GM04503 (cell line): ENCODE measurements at places on chromosomes 7 and 10.

- no peak for DNase-seq
Measured at GRCh38 chr10:72597897-72598296, 28.0 kb downstream of the MICU1 start.

GRCh38 chr7:151825721-151826120 is 51.2 kb downstream of the PRKAG2 start:
- no peak for DNase-seq

- DNase-seq, result no peak
Measured at GRCh38 chr10:44749151-44749550, 162.0 kb upstream of the TMEM72 start.

- no peak for DNase-seq
Measured at GRCh38 chr7:157907091-157907490, 570.3 kb downstream of the DNAJB6 start.

- no peak for DNase-seq
Measured at GRCh38 chr7:27158436-27159265, 2.2 kb upstream of the HOXA7 start.

DNA sequence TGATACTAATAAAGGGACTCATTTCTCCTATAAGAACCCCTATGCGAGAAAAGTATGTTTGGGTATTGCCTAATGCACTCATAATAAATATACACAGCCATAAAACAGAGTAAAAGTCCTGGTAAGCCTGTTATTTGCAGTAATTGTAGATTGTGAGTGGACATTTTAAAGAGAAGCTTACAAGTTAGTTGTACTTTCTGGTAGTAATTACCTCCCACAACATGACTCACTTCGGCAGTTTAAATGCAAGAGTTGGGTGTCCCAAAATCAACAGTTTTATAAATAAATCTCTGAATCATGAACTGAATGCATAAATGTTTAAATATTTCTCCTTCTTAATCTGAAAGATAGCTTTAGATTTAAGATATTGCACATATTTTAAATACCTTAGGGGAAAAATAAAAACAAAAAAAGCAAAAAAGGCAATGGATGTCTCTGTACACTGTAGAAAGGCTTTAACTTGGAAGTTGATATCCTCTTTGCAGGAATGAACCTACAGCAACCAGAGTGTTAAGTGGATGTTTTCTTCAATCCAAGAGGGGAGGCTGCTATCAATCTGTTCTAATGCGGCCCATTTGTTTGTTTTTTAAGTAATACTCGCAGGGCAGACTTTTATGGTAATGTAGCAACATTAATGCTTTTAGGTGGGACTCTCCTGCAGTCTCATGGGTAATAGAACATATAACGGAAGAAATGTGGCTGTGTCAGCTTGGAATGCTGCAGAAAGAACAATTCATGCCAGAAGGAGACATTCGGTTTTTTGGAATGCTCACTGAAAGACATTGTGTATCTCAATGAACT is 57.3 kb upstream of the ZEB1 start:
- DNase-seq, result peak; percentile 81

DNA sequence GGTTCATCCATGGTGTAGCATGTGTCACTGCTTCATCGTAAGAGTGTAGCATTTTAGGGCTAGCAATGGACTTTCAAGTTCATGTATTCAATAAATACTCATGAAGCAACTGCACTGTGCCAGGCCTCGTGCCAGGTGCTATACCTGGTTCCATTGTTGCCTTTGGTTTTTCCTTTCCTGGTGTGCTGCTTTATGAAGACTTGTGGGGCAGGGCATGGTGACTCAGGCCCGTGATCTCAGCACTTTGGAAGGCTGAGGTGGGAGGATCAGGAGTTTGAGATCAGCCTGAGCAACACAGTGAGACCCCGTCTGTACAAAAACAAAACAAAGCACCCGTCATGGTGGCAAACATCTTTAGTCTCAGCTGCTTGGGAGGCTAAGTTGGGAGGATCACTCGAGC is 2.2 kb upstream of the CPA4 start:
- DNase-seq, result no peak

GRCh38 chr10:58887474-58887873 is 289.0 kb upstream of the PHYHIPL start:
- DNase-seq, result no peak

DNA sequence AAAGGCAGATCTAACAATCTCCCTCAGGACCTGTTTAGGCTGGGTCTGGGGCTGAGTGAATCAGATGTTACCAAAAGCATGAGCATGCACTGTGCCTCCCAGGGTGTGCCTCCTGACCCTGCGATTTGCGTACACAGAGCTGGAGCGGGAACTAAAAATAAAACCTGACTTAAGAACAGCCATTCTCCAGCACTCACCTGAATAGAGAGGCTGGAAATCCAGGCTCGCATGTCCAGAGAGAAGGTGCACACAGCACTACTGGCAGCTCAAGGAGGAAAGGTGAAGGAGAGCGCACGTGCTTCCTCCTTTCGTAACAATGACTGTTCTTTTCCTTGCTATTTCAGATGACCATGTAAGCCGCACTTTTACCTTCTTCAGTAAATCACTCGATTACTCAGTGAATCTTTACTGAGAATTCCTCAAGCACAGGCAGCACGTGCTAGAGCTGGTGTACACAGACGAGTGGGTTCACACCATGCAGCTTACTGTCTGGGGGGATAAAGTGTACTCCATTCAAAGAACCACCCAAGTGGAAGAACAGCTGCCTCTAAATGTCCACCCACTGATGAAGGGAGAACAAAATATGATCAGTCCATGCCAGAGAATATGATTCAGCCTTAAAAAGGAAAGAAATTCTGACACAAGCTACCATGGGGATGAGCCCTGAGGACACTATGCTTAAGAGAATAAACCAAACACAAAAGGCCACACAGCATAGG is 45.6 kb downstream of the SFMBT2 start:
- no peak for DNase-seq

DNA sequence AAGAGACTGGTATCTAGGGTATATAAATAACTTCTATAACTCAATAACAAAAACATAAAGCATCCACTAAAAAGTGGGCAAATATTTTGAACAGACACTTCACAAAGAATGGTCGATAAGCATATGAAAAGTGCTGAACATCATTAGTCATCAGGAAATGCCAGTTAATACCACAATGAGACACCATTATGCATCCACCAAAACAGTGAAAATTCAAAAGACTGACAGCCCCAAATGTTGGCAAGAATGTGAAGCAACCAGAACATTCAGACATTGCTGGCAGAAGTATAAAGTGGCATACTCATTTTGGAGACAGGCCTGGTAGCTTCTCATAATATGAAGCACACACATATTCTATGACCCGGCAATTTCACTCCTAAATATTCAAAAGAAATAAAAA is 26.5 kb upstream of the GSAP start:
- no peak for DNase-seq

DNA sequence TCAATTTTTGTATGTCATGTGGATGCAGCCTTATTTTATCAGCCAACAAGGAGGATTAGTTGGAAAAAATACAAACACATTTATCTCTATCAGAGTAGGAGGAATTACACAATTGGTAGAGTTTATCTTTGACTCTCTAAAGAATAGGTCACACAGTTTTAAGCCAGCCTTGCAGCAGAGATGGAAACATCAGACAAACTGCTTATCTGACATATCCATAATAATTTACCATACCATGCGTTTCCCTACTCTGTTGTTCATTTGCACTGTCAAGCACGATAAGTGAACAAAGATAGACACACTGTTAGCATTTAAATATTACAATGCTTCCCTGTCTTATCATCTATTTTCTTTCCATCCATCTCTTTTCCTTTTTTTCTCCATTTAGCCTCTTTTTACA is 283.7 kb upstream of the SMIM30 start:
- no peak for DNase-seq

DNA sequence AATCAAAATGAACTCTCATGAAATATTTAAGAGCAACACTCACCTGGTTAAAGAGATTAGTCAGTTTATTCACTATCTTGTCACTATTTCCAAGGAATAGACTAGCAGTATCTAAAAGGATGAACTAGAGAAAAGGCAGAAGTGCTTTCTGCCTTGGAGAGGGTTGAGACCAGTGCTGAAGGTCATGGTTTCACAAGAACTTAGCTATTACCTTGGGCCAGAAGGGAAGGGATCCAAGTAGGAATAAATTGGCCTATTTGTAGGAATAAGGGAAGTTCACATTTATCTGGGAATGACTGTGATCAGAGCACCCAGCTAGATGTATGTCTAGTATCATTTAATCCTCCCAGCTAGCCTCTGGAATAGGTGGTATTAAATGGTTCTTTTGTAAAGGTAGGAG is 347.2 kb downstream of the LRMDA start:
- no peak for DNase-seq

- DNase-seq, result no peak
Measured at GRCh38 chr10:77700086-77700485, 62.5 kb upstream of the KCNMA1 start.

- DNase-seq, result no peak
Measured at GRCh38 chr10:21649454-21649872, 115.4 kb downstream of the MLLT10 start.

- no peak for DNase-seq
Measured at GRCh38 chr7:36961693-36962092, 237.4 kb upstream of the AOAH start.

DNA sequence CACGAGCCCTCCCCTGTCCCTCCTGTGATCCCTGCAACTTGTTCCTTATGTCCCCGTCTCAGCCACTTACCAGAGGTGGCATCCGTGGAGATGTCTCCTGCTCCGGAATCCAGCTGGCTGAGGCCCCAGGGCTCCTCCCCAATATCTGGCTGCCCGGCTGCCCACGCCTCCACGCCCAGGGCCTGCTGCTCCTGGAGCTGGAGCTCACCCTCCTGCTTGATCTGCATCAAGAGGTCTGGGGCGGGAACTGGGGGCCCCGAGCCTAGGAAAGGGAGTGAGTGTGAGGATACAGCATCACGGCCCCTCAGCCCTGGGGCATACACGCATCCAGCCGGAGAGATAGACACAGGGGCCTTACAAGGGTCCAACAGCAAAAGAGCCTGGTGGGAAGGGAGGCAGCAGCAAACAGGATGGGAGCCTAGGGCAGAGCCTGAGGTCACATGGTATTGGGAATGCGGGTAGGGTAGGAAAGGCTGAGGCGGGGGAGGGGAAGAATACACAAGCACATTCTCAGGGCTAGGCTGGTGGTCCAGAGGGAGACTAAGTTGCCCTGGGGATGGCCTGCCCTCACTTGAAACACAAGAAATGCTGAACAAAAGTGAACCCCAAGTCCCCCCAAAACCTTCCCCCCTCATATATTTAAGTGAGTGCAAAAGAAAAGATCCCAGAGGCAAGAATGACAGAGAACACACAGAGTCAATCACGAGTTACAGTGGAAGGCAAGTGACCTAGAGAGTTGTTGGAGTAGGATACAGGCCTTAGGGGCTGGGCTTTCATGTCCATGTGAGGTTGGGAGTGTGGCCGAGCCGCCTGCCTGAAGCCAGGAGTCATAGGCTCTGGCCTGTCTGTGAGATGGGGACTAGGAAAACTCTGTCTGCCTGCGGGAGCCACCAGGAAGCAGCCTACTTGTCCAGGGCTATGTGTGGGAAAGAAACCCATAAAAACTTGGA is 16.9 kb upstream of the ZNF777 start:
- no peak for DNase-seq

GRCh38 chr10:64444564-64444963 is 923.4 kb downstream of the REEP3 start:
- no peak for DNase-seq

DNA sequence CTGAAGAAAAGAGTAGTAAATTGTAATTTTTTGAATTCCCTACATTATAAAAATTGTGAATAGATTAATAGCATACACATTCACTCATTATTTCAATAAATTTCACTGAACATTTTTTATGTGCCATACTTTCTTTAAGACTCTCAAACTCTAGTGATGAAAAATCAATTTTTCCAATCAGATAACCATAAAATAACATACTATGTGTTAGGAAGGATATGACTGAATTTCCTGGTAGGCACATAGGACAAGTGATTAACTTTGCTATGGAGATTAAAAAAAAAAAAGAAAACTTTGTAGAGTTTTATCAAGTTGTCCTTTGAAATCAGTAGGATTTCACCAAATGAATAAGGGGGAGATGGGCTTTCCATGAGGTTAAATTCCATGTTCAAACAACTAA is 1597.3 kb upstream of the LRRTM3 start:
- no peak for DNase-seq

GRCh38 chr7:2203766-2204300 is 28.9 kb downstream of the MAD1L1 start:
- no peak for DNase-seq

- DNase-seq, result no peak
Measured at GRCh38 chr10:31037749-31038148, 6.1 kb upstream of the ZNF438 start.

DNA sequence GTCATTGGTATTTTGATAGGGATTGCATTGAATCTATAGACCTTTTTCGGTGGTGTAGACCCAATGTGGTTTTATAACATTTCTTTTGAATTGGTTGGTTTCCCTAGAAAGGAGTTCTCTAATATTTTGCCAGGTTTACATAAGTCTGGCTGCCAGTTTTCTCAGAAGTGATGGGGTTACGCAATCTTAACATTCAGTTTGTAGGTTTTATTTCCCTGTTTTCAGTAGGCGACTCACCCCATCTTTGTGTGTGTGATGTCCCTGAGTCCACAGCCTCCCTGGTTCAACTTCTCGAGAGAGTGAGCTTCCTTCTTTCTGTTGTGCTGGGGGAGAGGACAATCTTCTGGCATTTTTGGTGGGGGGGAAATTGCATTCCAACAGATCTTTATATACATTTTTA is 9.6 kb upstream of the KIF5B start:
- DNase-seq, result no peak

- DNase-seq, result no peak
Measured at GRCh38 chr7:152674860-152675758, 832 bp downstream of the XRCC2 start.

GRCh38 chr10:104309980-104310978 is 28.0 kb downstream of the ITPRIP start:
- DNase-seq, result peak; percentile 82

GRCh38 chr7:116521046-116521664 is 3.7 kb upstream of the CAV1 start:
- no peak for DNase-seq

- no peak for DNase-seq
Measured at GRCh38 chr7:44381494-44382220, 56.3 kb upstream of the CAMK2B start.

- no peak for DNase-seq
Measured at GRCh38 chr7:101411508-101411874, 48.8 kb downstream of the COL26A1 start.
